ENCODE measurements at places on chromosomes 2 and 18. TPM values are rescaled to one million over a fixed set of nuclear protein-coding genes. Genes with fewer than 3 reads are reported as not detected.

- H3K4me3 ChIP-seq = no peak overlapping the region
- H3K36me3 ChIP-seq = no peaks in the 10 kb centered on the region
- no peak for DNase-seq
- no peaks in the 10 kb centered on the region for H3K4me1 ChIP-seq
- no peak overlapping the region for H3K27ac ChIP-seq
Observed at GRCh38 chr2:180075870-180076269, 68.8 kb upstream of the CWC22 start.

DNA sequence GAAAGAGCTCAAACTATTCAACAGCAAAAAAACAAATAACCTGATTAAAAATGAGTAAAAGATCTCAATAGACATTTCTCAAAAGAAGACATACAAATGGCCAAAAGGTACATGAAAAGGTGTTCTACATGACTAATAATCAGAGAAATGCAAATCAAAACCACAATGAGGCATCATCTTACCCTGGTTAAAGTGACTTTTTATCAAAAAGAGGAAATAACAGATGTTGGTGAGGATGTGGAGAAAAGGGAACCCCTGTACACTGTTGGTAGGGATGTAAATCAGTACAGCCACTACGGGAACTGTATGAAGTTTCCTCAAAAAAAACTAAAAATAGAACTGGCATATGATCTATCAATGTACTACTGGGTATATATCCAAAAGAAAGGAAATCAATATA is 39.8 kb upstream of the TMEM163 start:
- no peaks in the 10 kb centered on the region for H3K36me3 ChIP-seq
- H3K27me3 ChIP-seq = no peaks in the 10 kb centered on the region
- no peak for DNase-seq
- H3K4me1 ChIP-seq = no peaks in the 10 kb centered on the region
- H3K4me3 ChIP-seq = no peak overlapping the region
- no peak overlapping the region for H3K27ac ChIP-seq

DNA sequence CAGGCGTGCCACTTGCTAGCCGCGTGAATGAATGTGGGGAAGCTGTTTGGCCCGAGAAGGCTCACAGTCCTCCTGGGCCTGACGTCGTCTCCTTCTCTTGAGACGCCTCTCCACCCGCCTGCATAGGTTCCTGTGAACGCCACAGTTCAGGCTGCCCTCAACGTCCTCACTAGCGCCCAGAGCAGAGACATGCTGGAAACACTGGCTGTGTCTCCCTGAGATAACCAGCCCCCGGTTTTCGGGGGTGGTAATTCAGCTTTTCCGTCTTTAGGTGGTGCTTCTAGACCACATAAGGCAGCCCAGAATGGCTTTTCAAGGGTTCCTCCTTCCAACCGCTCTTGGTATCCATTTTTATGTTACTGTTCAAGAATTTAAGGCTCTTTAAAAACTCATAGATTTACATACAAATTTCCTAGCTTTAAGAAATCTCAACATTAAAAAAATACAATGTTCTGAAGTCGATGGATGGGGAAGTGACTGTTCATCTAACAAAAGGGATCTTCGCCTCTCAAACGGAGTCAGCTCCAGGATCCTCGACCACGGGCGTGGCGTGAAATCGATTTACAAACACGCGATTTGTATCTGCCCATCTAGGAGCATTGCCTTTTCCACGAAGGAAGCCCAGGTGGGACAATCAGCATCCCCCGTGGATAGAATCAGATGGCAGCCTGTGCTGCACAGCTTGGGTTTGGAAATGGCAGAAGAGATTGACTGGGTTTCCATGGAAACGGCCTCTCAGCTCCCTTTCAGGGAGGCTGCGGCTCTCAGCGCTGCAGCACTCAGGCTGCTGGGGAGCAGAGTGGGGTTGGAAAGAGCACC is 110.6 kb upstream of the PXDN start:
- H3K4me3 ChIP-seq = no peak overlapping the region
- H3K4me1 ChIP-seq = peaks cover 4% of the 10 kb centered on the region
- peak; percentile 19 for DNase-seq
- H3K27me3 ChIP-seq = peaks cover 63% of the 10 kb centered on the region
- no peaks in the 10 kb centered on the region for H3K36me3 ChIP-seq

DNA sequence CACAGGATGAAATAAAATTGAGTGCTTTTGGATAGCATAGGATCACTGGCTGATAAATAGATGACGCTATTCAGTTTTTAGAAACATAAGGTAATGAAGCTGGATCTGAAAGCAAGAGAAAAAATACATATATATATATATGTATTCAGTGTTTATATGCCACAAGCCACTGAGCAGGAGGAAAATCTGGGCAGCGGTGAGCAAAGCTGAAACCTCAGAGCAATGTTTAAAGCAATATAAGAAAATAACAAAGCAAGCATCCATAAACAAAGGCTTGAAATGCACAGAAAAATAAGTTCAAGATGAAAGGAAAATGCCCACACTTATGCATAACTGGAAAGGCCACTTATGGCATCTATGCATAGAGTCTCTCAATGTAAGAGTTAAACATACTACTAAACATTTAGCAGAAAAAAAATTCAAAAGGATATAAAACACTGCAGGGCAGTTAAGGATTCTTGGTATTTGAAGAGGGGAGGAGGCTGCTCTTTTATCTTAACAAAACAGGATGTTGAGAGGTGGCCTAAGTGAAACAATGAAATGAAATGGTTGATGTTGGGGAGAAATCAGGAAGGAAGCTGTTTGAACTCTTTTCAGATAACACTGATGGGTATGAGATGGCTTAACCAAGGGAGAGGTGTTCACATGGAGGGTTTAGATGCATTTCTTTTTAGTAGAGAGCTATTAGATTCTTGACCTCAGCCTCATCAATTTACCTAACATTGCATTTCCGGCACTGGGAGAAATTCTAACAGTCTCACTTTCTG is 129.1 kb downstream of the ARHGAP15 start:
- H3K27ac ChIP-seq = no peak overlapping the region
- no peak overlapping the region for H3K4me3 ChIP-seq
- no peaks in the 10 kb centered on the region for H3K27me3 ChIP-seq
- no peaks in the 10 kb centered on the region for H3K4me1 ChIP-seq
- no peak for DNase-seq

DNA sequence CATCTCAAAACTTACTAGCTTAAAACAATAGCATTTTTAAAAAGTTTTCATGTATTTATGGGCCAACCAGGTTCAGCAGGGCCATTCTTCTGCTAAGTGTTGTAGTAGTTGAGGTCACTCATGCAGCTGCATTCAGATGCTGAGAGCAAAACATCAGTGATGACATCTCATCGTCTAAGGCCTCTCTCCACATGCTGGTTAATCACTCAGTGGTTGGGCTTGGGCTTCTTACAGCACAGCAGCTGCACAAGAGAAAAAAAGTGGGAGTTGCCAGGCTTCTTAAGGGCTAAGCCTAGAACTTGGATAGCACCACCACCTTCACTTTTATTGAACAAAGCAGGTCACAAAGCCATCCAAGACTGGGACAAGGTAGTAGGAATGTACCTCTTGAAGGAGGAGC is 190.3 kb downstream of the IRS1 start:
- H3K36me3 ChIP-seq = no peaks in the 10 kb centered on the region
- peaks cover 54% of the 10 kb centered on the region for H3K4me1 ChIP-seq
- H3K27ac ChIP-seq = peak overlapping the region; percentile 96
- H3K27me3 ChIP-seq = no peaks in the 10 kb centered on the region
- H3K4me3 ChIP-seq = no peak overlapping the region

The ADRA2B gene
- not detected for total RNA-seq
